Activated CD4-positive, alpha-beta T cell treated with anti-CD3 and anti-CD28 coated beads, Interleukin-2, Interleukin-6, amounts not matched to agents 100 ng/mL and 50 ng/mL, durations not matched to agents 16 hours and 8 hours (primary cell): ENCODE measurements at places on chromosomes 1 and 21.

DNA sequence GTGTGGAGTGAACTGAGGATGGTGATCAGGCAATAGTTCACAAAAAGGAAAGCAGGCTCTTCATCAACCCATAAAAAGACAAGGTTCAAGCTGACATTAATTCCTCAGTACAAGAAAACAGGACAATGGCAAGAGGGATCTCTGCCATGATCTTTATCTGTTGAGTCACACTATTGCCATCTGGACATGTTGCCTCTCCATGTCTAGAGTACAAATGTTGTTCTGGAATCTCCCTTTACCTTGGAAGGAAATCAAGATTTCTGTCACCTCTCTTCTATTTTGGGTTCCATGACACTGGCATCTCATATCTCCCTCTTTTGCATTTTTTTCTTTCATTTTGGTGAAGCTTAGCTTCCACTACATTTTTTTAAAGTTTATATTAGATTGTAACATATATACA, 329.1 kb downstream of the USP25 start:
- no peak for DNase-seq

- no peak for DNase-seq
Measured at GRCh38 chr1:228955691-228956090, 220.4 kb downstream of the RHOU start.

DNA sequence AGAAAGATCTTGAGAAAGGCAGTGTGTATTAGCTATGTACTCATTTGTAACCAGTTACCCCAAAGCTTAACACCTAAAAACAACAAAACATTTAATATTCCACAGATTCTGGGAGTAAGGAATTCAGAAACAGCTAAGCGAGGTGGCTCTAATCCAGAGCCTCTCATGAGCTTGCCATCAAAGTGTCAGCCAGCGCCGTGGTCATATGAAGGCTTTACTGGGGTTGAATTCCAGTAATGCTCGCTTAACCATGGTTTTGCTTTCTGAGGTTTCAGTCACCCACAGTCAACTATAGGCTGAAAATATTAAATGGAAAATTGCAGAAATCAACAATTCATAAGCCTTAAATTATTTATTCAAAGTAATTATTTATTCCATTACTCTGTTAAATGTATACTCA, 101.8 kb downstream of the CLIC6 start:
- no peak for DNase-seq

GRCh38 chr1:34019741-34020552, 145.1 kb downstream of the CSMD2 start:
- no peak for DNase-seq

DNA sequence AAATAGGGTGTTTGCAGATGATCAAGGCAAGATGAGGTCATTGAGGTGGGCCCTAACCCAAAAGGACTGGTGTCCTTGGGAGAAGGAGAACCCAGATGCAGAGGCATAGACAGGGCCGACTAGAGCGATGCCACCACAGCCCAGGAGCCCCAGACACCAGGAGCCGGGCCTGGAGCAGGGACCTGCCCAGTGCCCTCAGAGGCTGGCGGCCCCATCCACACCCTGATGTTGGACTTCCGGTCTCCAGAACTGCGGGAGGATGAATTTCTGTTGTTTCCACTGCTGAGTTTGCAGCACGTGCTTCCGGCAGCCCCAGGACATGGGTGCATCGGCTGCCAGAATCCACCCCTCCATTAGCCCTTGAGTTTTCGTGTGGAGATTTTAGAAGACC, 7.2 kb upstream of the ACTRT2 start:
- no peak for DNase-seq

- DNase-seq = no peak
Measured at GRCh38 chr1:187985145-187985896, 1156.6 kb downstream of the PLA2G4A start.

DNA sequence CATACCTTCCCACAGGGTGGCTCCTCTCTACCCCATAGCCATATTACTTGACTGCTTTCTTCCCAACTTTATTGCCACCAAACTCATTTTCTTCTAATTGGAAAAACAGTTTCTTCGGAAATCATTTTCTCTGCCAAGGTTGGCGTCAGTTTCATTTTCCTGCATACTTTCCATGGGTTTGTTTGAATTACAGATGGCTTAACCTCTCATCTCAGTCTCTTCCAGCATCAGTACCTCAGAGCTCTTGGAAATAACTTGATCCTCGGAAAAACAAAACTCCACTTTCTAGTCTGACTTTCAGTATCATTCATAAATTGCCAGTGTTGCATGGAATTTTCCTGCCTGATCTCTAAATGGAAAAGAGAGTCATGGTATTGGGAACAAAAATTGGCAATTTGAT, 20.3 kb upstream of the PRDM2 start:
- DNase-seq = no peak

DNA sequence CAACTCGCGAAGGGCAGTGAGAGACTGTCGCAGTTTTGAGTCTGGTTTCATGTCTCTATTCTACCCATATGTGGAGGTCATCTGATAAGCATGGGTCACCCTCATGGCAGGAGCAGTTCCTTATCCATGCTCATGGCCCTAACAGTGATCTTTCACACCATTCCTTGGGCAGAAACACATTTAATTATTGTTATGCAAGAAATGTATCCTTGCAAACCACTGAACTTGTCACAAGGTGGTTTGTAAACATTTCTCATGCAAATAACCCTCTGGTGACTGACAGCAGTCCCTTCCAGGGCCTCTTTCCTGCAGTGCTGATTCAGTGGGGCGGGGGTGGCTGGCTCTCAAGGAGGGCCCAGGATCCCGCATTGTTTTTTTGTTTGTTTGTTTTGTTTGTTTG, 421.4 kb upstream of the RUNX1 start:
- no peak for DNase-seq

- no peak for DNase-seq
Measured at GRCh38 chr1:102852613-102853012, 255.7 kb downstream of the COL11A1 start.
